ENCODE measurements at places on chromosomes 6 and 20.

GRCh38 chr6:20379231-20379630, 22.4 kb upstream of the E2F3 start:
- DNase-seq: no peak

DNA sequence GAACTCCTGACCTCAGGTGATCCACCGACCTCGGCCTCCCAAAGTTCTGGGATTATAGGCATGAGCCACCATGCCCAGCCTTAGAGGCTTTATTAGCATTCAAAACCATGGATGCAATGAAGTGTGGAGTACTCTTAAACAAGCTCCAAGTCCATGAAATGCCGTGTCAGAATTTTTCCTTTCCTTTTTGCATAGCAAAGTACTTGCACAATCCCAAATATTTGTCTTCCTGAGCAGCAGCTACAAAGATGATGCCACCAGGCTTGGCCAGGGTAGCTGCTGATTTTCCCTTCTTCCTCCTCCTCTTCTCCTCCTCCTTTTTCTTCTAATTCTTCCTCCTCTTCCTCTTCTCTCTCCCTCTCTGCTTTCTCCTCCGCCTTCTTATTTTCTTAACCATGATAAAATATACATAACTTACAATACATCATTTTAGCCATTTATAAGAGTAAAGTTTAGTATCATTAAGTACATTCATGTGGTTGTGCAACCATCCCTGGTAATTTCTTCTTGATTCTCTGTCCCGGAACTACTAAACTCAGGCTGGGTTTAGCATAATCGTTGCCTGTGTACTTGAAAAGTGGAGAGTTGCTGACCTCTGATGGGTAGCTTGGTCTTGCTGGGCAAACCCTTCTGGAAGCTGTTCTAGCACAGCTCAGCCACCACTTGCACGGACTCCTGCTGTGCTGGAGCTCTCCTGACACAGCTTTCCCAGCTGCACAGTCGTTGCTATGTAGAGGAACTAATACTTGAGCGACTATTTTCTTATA, 20.3 kb downstream of the MUCL3 start:
- no peak for DNase-seq

GRCh38 chr6:38773338-38773737, 58.2 kb downstream of the DNAH8 start:
- peak; percentile 25 for DNase-seq

DNA sequence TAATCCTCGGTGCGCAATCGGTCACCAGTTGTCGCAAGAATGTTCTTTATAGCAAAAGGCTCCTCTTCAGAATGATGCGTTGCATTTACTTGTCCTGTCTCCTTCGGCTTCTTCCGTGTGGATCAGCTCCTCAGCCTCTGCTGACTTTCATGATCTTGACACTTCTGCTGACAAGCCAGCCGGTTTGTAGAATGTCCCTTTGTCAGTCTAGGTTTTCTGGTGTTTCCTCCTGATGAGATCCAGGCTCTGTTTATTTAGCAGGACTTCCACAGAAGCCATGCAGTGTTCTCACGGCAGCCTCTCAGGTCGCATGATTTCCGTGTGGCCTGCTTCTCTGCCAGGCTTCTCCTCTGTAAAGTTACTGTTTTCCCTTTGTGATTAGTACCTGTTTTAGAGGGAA, 66.9 kb downstream of the STX11 start:
- DNase-seq: no peak

DNA sequence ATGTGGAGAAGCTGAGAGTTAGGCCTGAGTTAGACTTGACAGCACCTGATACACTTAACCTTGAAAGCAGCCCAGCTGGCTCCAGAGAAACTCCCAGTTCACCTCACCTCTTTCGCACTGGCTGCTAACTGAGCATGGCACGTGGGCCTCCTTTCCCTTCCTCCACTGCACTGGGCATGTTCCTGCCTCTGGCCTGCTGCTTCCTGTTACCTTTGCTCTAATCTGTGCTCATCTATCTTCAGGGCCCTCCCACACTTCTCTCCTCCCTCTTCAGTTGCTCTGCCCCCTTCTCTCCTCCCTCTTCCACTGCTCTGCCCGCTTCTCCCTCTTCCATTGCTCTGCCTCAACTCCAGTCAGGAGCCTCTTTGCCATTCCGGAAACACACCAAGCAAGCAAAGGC, 13.7 kb upstream of the UBE2V1 start:
- no peak for DNase-seq

DNA sequence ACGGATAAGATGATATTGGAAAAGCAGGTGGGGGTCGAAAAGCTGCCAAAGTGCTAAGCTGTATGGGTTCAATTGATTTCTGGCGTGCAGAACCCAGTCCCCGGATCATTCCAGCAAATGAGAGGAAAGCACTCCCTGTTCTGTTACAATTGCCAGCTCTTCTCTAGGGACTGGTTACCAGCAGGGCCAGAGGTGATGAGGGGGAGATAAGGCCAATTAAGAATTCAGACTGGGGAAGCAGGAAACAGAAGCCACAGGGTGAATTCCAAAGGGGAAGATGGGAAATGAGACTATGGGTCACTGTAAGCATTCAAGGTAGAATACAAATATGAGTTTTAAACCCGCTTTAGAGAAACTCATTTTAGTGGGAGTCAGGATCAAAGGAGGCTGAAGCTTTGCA, 349.4 kb upstream of the MAP3K7 start:
- no peak for DNase-seq

DNA sequence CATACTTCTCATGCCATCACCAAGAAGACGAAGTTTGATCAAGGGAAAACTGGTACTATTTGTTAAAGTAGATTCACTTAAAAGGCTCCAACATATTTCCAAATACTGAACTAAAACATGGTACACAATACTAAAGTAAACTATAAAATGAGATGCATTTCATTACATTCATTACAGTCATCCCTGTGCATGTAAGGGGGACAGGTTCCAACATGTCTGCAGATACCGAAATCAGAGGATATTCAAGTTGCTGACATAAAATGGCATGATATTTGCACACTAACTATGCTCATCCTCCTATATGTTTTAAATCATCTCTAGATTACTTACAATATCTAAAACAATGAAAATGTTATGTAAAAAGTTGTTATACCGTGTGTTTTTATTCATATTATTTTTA, 893.9 kb upstream of the MANEA start:
- DNase-seq: no peak

GRCh38 chr6:149890629-149891045, 7.3 kb downstream of the RAET1E start:
- DNase-seq: no peak

- no peak for DNase-seq
Observed at GRCh38 chr6:32047084-32047478, 8.9 kb downstream of the CYP21A2 start.

DNA sequence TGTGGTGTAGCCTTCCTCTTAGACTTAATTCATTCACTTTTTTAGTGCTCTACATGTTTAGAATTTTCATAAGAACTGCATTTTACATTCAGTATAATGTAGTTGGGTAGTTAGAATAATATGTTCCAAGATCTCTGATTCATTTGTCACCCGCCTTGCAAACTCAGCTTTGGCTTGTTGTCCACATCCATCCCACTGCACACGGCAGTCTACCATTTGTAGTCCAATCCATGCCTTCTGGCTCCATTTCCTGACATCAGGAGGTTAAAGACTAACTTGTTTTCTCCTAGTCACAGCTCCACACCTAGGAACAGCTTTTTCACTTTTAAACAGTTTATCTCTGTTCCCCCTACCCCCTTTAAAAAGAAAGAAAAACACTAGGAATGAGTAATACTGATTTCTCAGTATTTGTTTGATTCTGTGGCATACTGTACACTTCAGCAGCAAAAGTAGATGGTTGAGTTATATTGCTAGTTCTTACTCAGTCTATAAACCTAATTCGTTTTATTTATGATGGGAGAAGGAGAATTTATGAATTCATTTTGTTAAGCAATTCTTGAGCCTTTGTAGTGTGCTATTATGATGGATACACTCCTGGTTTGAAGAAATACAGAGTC, 180.9 kb downstream of the ARID1B start:
- DNase-seq: no peak

GRCh38 chr6:137488150-137489045, 5.8 kb downstream of the OLIG3 start:
- DNase-seq: peak; percentile 25

GRCh38 chr6:44237813-44238433, 9.0 kb upstream of the HSP90AB1 start:
- peak; percentile 83 for DNase-seq

DNA sequence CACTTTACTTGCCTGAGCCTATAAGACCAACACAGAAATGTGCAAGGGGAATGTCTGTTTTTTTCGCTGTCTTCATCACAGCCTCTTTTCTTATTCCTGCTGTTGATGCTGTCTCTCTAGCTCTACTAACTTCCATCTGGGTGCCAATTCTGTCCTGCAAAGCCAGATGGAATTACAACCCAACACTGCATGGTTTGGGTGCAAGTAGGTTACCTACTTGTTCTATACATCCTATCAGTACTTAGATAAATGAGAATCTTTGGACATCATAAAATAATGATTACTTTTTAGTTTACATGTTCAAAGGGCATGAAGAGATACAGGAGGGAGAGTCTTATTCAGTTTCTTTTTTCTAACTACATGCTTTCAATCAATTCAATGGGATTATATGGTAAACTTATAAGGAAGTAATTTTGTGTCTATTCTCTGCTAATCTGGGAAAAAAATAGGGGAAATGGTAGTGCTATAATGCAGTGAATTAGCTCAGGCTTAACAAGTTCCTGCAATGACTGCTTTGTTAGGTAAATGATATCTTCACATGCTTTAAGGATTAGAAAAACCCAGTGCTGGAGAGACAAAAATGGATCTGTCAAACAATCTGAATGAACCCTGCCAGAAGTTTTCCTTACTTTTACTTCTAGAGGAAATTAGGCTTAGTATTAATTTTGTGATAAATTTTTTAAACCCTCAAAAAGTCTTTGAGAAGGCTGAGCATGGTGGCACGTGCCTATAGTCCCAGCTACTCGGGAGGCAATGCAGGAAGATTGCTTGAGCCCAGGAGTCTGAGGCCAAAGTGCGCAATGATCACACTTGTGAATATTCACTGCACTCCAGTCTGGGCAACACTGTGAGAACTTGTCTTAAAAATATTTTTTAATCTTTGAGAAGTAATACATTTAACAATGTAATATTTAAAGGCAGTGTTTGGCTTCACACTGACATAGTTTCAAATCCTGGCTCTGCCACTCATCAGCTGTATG, 86.5 kb upstream of the E2F3 start:
- DNase-seq: no peak

DNA sequence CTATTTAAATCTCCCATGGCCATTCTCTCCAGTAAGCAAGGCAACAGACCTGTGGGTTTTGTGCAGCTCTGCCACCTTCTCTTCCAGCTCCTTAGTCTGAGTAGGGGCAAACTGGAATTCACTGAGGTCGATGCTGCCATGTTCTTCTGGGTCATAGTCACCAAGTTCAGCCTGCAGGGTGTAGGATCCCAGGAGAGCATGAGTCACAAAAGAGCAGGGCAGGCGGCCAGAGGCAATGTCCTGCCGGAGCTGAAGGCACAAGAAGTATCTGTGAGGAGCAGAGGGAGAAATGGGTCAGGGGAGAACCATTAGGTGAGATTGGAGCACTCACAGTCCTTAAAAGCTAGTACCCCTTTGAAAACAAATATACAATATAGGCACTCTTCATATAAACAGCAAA, 73.7 kb downstream of the SMLR1 start:
- DNase-seq: no peak

- no peak for DNase-seq
Observed at GRCh38 chr6:71289802-71290175, 1.2 kb downstream of the OGFRL1 start.

DNA sequence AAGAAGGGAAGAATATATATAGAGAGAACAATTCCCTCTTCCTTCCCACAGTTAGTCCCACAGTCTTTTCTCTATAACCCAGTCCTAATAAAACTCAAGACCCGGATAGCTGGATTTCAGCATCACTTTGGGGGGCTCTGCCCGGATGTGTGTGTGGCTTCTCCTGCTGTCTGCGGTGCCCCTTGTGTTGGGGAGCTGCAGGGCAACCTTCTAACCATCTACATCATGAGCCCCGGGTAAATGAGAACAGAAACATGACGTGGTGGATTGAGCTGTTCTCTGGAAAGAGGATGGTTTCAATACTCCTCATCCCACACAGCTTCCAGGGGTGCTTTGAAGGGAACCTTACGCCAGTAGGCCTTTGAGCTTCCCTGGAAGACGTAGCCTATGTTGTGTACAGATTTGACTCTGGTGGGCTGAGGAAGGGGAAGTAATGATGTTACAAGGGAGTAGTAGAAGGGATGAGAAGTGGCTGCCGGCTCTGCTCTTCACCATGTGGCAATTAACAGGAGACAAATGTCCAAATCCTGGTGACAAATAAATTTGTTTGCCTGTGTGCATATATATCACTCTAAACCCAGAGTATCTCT, 13.5 kb upstream of the PRDM1 start:
- no peak for DNase-seq

DNA sequence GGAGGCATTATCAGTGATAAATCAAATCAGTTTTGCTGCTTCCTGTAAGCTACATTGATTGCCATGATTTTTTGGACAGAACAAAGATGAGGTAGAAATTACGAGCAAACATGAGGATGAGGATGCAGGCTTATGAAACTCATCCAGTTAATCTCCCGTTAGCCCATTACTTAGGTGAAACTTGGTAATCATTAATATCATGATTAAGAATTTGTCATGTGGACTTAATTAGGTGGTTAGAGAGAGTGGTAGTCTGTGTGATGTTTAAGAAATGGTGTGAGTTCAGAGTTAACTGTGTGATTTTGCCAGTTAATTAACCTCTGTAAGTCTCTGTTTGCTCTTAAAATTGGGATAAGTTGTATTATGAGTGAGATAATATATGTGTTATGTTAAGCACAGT, 62.0 kb downstream of the TSPYL4 start:
- no peak for DNase-seq

DNA sequence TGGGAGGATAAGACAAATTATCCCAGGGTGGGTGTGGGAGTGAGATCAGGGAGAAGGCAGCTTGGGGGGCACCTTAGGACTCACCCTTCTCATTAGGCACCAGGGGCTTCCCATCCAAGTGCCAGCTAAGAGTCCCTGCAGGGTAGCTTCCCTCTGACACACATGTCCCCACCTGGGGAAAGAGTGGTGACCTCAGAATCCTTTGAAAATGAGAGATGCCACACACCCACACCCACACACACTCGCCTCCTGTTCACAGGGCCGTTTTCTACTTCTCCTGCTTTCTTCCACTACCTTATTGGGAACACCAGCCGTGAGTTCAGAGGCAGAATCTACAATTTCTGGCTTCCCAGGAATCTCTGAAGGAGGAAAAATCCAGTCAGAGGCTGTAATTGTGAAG, 1.0 kb downstream of the AGER start:
- no peak for DNase-seq

GRCh38 chr6:136511397-136511796, 38.8 kb downstream of the MAP7 start:
- no peak for DNase-seq

GRCh38 chr20:46752728-46753127, 43.3 kb downstream of the SLC2A10 start:
- DNase-seq: peak; percentile 69

DNA sequence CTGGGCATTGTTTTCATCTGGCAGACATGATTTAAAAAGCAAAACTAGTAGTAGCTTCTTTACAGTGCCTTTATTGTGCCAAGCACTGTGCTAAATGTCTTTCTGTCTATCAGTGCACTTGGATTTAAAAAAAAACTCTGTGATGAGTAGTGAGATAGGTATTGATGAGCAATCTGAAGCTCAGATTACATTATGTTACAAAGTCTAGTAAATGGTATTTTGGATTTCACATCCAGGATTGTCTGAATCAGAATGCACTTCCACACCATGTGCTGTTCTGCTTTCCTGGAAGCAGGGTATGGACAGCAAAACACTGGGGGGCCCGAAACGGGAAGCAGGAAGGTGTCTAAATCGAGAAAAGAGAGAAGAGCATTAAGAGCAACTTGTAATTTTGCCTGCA, 103.4 kb upstream of the CCN2 start:
- DNase-seq: no peak

- DNase-seq: no peak
Observed at GRCh38 chr20:23096986-23097520, 10.9 kb upstream of the CD93 start.
